NCI-H1092 (cell line): ENCODE measurements at places on chromosomes 5 and 9.

DNA sequence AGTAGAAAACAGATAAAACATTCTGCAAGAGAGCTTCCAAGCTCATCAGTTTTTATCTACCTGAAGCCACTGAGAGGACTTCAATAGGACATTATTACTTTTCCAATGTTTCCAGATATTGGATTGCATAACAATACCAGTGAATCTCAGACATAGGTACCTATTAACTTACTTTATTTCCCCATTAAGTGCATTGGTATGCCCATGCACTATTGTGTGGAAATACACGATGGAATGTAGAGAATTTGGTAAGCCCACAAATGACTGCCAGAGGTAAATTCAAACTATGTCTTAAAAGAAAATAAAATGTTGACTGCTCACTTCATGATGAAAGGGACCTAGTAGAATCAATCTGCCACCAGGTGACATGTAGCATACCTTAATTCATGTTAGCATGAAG is 48.1 kb upstream of the PRR16 start:
- no peak for DNase-seq

DNA sequence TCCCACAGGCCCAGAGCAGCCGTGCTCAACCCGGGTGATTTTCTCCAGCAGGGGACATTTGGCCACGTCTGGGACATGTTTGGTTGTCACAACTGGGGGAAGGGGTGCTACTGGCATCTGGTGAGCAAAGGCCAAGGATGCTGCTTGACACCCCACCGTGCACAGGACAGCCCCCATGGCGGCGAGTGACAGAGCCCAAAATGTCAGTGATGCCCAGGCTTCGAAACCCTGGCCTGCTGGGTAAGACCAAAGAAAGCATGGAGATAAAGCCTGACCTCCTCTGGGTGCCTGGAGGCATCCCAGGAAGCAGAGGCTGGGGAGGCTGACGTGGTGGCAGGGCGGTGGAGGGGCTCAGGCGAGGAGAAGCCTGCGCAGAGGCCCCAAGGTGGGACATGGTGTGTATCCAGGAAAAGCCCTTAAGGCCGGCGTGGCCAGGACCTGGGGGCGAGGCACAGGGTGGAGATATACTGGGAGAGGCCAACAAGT is 66.4 kb downstream of the ZNF354C start:
- DNase-seq = no peak

- no peak for DNase-seq
Observed at GRCh38 chr9:137465000-137465719, 6.0 kb upstream of the NSMF start.

GRCh38 chr5:82129723-82130285 is 148.3 kb downstream of the RPS23 start:
- no peak for DNase-seq

- peak; percentile 8 for DNase-seq
Observed at GRCh38 chr5:143557061-143557818, 153.8 kb upstream of the NR3C1 start.

DNA sequence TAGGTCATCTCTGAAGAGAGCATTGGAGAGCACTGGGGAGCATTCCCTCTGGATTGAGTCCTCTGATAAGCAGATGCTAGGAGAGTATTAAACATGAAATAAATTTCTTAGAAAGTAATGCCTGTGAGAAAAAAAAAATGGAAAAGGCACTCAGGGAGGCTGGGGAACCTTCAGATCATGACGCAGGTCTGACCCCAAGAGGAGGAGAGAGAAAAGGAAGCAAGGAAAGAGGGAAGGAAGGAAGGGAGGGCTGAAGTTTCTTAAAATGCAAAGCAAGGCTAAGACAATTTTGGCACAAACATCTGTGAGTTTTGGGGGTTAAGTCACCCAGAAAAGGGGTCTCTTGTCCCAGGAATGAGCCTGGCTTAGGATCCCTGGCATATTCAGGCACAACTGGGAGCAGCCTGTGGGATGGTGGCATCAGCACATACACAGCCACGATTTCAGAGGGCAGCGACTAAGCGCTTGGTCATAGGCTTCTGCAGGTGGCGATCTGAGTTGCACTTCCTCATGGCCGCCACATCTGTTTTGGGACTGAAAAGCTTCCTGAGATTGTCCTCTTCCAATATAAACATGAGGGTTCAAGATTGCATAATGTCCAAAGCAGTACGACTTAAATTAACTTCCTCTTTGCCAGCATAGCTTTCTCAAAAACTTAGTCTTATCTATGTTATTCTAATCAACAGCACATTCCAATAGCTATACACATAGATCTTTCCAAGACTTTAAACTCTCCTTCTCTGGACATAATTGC is 692.7 kb downstream of the DNAH5 start:
- no peak for DNase-seq

GRCh38 chr9:37531699-37532098 is 44.5 kb downstream of the FBXO10 start:
- DNase-seq = no peak

DNA sequence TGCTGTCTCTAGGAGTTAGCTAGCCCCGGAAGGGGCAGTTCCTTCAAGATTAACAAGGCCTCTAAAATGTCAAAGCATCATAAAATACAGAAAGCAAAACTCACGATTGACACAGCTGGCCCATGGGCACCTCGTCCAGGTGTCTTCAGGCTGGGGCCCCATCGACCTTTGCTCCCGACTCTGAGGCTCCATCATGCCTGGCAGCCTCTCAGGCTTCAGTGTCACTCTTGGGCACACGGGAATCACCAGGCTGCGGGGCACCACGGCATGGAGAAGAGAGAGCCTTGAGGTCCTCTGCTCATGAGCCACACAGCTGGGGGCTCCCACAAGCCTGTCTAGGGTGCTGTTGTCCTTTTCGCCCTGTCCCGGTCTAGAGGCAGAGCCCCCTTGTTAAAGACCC is 161.2 kb downstream of the GAPVD1 start:
- DNase-seq = no peak

- no peak for DNase-seq
Observed at GRCh38 chr9:73157811-73158210, 6.1 kb downstream of the ANXA1 start.

DNA sequence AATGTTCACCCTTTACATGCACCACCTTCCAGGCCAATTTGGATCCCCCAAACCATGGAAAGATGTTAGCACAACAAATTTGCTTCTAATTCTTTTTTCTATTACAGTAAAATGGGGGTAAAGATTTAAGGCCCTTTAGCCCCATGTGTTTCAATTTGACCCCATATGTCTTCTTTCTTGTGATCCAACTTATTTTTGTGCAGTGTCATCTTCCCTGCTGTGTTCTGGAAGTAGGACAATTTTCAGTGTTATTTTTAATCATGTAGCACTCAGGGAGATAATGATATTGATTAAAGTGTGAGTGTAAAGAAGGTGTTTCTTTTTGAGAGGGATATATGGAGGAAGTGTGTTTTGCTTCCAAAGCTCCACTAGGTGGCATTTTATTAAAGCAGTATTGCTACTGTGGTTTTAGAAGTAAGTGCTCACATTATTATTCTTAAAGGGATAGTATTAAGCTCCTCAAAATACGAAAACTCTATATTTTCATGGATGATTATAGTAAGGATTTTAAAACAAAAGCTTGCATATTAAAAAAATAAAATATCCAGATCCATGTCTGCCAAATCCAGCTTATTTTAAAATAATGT is 118.7 kb upstream of the ATP10B start:
- no peak for DNase-seq

DNA sequence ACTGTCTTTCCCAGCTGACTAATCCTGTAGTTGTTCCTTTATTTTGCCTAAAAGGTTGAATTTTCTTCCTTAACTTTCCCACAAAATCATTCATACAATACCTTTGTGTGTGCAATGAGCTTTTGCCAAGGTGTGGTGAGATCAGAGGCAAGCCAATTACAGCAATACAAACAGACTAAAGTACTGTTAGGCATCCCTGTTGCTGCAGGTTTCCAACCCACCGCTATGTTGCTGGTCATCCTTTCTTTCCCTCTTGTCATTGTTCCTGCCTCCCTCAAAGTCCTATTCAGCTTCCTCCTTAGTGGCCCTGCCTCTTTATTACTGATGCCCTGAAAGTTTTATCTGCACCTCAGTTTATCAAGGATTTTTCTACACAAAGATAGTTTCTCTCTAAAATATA is 22.1 kb downstream of the ITGA2 start:
- DNase-seq = no peak

GRCh38 chr5:154508114-154508513 is 30.1 kb upstream of the HAND1 start:
- no peak for DNase-seq
